ENCODE measurements at places on chromosomes 1 and 21.

- DNase-seq = no peak
Observed at GRCh38 chr1:245604979-245605378, 450.2 kb downstream of the KIF26B start.

- DNase-seq = no peak
Observed at GRCh38 chr1:162704673-162705424, 72.6 kb downstream of the DDR2 start.

GRCh38 chr1:33306653-33307493 is 14.0 kb downstream of the A3GALT2 start:
- DNase-seq = no peak

- DNase-seq = no peak
Observed at GRCh38 chr1:87108228-87108627, 193.8 kb downstream of the HS2ST1 start.

- no peak for DNase-seq
Observed at GRCh38 chr21:14739590-14739989, 193.5 kb upstream of the SAMSN1 start.

DNA sequence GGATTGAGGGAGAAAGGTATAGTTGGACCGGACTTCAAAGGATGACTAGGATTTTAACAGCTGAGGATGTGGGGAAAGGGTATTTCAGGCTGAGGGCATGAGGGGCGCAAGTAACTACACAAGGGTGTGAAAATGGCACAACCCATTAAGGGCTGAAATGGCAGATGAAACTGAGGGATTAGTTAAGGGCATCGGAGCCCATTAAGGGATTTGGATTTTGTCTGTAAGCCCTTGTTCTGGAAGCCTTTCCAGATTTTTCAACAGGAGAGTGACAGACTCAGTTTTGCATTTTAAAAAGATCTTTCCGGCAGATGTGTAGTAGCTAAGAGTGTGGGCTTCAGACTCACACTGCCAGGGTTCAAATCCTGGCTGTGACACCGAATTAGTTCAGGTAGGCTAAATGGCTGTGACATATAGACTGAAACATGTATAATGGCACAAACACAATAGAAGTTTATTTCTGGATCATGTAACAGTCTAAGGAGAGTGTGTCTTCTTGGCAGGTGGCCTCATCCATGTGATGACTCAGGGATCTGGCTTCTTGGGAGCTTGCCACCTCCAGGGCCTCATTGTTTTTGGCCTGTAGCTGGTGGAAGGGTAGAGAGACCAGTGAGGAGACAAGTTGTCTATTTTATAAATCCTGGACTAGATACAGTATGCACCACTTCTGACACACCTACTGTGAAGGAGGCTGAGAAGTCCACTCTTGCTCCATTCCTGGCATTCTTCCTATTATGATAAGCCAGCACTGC is 49.6 kb downstream of the UBE2T start:
- DNase-seq = no peak

- peak; percentile 36 for DNase-seq
Observed at GRCh38 chr1:28983509-28984310, 69.3 kb downstream of the EPB41 start.

DNA sequence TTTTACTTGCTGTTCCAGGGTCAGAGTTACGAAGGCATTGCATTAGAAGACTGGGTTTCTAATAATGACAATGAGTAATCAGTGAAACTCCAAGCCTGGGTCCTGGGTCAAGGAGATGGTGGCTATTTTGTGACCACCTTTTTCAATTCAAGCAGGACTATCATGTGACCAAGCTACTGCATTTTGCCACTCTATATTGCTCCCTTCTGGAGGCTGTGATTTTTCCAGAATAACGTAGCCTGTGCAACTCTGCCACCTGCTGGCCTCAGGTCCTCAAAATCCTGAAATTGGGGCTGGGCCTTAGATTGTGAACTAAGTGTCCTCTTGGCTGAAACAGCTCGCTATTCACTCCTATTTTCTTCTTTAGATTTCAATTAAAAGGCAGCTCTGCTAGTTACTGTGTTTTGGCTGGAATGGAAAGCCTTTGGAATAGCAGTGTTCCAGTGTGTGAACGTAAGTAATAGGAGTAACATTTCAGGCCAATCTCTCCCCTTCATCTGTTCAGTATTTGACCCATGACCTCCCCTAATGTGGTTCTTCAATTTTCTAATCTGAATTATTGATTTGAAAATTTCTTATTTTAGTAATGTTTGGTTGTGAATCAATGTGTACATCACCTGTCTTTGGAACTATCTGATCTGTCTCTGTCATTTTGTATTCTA is 52.9 kb upstream of the CD46 start:
- DNase-seq = peak; percentile 47

GRCh38 chr1:20184997-20185833 is 681 bp upstream of the UBXN10 start:
- peak; percentile 62 for DNase-seq

- no peak for DNase-seq
Observed at GRCh38 chr1:36689992-36690391, 207.3 kb upstream of the CSF3R start.

GRCh38 chr1:56099766-56100265 is 479.5 kb downstream of the PLPP3 start:
- DNase-seq = no peak

- DNase-seq = no peak
Observed at GRCh38 chr1:147630447-147630846, 39.9 kb downstream of the ACP6 start.

GRCh38 chr1:244914761-244915160 is 50.4 kb upstream of the HNRNPU start:
- no peak for DNase-seq

DNA sequence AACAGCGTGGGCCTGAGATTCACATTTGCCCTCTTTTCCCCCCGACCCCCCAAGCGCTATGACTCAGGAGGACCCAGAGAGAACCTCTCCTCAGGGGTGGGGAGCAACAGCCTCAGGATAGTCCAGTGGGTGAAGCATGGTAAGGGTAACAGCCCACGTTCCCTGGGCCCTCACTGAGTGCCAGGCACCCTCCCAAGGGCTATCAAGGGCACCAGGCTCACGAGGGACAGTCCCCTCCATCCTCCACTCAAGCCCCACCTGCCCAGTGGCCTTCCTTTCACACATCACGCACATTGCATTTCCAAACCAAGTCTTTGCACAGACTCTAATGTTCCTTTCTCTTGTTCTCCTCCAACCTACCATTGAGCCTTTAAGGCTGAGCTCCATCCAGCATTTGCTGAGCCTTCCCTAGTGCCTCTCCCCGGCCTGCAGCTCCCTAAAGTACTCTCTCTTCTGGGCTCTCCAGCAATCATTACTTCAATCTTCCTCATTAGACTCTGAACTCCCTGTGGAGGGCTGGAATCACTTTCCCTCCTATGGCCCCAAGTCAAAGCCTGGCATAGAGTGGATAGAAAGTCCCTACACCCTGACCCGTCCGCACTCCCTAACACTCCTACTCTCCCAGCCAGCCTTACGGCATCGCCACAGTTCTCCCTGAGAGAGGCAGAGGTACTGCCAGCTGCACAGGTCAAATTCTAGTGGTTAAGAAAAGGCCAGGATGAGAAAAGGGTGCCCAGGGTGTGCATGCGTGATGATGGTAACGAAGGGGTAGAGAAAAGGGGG is 1.0 kb downstream of the AKR7A2 start:
- DNase-seq = no peak

GRCh38 chr21:44530903-44531605 is 8.9 kb downstream of the KRTAP10-1 start:
- no peak for DNase-seq

DNA sequence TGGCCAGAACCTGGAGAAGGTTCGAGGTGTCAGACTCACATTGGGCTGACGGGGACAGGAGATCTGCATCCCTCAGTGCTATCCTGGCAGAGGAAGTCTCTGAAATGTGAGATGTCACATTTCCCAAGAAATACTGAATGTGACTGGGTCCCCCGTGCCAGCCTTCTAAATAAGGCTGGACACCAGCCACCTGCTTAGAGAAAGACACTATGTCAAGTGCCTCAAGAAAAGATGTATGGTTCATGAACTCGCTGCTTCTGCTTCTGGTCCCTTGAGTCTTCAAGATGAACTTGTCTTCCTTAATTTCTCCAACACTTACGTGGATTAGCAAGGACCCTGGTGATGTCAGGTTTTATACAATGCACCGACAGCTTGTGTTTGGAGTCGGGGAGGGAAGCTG is 42.1 kb upstream of the FHAD1 start:
- DNase-seq = no peak

DNA sequence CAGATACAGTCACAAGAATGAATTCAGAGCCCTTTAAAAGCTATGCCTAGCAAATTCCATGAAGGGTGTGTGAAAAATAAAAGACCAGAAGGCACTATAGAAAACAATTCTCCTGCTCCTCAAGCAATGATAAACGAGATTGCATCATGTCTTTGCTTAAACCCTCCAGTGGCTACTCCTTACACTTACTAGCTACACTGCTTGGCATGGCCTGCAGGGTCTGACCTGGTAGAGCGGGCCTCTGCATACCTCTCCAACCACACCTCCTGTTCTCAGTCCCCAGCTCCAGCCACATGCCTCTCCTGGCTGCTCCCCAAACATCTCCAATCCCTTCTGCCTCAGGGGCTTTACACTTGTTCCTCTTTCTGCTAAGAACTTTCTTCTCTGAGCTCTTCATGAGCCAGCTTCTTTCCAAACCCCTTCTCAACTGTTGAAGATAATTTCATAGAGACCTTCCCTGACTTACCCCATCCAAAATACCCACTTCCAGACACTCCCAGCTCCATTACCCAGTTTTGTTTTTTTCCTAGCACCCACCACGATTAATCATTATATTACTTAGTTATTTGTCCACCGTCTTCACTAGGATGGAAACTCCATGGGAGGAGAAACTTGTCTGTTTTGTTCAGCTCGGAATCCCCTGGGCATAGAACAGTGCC is 11.2 kb upstream of the CREG1 start:
- DNase-seq = no peak

GRCh38 chr21:42212266-42212665 is 6.7 kb upstream of the ABCG1 start:
- no peak for DNase-seq

GRCh38 chr1:17494114-17494729 is 45.3 kb upstream of the ARHGEF10L start:
- DNase-seq = peak; percentile 69

- DNase-seq = no peak
Observed at GRCh38 chr1:52436817-52437216, 32.4 kb downstream of the PRPF38A start.

DNA sequence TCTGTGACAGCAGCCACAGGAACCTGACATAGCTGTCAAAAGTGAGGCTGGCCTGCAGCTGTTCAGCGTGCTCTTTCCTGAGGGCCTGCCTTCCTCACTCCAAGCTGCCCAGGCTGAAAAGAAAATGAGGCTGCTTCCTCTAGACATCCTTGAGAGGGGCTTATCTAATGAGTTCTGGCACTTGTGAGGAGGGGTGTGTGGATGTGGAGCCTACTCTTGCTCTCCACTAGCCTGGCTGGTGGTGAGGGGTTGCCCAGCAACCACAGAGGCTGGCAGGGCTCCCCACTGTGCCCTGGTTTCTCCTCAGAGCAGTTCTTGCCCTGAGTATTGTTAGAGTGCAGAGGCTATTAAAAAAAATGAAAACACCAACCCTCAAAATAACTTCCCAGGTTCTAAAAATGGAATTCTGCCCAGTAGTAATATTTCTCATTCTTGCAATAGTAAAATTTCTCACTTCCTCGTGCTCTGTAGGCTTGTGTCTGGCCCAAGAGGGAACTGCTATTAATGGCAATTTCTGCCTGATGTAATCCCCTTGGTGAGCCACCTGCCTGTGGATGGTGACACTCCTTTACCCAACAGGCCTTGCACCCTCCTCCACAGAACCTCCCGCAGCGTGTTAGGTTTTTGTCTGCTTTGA is 52.6 kb upstream of the EPS8L3 start:
- DNase-seq = no peak

All from CD4-positive, alpha-beta T cell treated with Interleukin-17A for 4 hours (primary cell).